Right lung (tissue), 10 donors: ENCODE measurements at places on chromosomes 16 and 17.

- DNase-seq = no peak
These were observed 11.0 kb upstream of the SEC14L1 start for GRCh38 chr17:77129568-77130301.

- no peak for DNase-seq
These were observed 3.7 kb downstream of the CMTM1 start for GRCh38 chr16:66569827-66570405.

DNA sequence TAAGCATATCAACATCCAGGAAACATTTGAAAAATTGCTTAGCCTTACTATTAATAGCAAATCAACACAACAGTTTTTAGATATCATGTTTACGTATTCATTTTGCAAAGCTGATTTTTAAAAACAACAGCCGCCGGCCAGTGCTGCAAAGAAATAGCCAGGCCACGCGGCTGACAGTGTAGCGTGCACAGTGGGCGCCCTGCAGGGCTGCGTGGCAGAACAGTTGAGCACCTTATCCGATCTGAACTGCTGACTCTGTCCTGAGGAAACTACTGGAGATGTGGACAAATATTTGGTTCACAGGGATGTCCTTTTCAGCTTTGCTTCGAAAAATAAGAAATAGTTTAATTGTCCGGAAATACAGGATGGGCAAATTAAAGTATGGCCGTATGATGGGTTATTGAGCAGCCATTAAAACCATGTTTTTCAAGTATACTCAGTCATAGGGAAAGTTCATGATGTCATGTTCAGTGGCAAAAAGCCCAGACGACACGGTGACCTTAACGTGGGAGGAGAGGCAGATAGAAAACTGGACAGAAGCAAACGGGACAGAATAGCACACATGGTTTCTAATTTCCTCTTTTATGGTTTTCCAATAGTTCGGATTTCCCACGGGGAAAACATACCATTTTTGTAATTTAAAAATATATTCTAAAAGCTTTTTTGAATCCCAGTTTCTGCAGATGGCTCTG lies 52.4 kb upstream of the ENDOV start:
- peak; percentile 19 for DNase-seq

- no peak for DNase-seq
These were observed 27.1 kb downstream of the TMEM235 start for GRCh38 chr17:78258323-78259191.

DNA sequence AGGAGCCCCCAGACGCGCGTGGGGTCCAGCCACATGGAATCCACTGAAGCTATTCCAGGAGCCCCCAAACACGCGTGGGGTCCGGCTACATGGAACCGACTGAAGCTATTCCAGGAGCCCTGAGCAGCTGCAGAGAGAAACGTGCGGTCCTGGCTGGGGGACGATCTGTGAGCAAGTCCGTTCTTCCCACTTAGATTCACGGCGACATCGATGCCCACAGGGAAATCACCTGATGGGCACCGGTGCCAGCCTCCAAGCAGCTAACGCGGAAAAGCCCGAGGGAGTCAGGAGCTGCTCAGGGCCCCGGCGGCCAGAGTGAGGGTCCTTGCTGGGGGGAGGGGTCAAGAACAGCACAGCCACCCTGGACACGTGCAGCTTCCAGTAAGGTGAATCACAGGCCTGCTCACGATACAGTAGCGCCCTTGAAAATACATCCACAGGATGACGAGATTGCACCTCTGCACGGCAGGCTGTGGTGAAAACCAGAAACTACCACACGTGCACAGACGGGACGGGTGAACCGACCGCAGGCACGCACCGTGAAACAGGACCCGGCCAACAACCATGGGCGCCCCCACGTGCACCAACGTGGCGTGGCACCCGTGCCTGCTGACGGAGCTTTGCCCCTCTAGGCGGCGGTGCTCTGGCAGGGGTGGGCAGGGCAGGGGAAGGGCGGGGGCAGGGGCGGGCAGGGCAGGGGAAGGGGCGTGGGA lies 77.7 kb upstream of the GNG13 start:
- DNase-seq = no peak

DNA sequence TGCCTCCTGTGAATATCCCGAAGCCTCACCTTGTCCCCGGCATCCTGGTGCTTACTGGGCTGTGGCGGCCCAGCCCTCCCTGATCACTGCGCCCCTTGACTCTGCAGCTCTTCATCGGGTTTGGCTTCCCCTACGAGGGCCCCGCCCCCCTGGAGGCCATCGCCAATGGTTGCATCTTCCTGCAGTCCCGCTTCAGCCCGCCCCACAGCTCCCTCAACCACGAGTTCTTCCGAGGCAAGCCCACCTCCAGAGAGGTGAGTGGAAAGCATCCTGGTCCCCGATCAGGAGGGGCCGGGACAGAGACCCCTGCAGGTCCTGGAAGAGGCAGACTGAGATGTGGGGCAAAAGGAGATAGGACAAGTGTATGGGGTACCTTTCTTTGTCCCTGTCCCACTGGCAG lies 72.1 kb downstream of the MGAT5B start:
- DNase-seq = no peak

GRCh38 chr16:50643192-50643591 lies 37.9 kb downstream of the SNX20 start:
- no peak for DNase-seq

GRCh38 chr17:1362065-1362848 lies 37.8 kb downstream of the YWHAE start:
- no peak for DNase-seq
